NCI-H1417 (cell line): ENCODE measurements at places on chromosomes 7 and 10.

- no peak for DNase-seq
Measured at GRCh38 chr10:43855667-43856210, 207.1 kb upstream of the ZNF32 start.

DNA sequence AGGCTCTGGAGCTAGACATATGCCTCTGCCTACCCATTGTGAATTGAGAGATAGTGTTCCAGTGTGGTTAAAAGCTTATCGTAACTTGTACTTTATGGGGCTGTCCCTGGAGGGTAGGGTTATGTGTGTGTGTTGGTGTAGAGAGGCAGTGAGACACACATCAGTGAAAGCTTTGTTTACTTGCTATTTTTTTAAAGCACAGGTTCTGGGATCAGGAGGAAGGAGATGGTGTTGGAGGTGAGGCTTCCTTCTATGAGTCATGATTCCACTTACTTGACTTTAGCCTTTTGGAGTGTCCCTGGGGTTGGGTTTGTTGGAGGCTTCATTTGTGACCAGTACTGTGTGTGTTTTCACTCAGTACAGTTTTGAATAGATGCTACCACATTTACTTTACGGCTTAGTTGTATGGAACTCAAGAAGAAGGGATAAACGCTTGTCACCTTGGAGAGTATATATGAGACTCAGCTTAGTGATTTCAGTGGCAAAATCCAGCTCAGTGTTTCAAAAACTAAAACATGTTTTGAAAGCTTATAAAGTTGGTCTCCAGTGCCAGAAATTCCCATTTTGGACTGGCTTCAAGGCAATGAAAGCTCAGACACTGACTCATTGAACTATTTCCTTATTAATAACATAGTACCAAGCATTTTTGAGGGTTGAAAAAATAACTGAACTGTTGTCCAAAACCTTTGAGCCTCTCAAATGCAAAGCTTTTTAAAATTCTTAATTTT lies 106.2 kb downstream of the PLXDC2 start:
- DNase-seq, result no peak

DNA sequence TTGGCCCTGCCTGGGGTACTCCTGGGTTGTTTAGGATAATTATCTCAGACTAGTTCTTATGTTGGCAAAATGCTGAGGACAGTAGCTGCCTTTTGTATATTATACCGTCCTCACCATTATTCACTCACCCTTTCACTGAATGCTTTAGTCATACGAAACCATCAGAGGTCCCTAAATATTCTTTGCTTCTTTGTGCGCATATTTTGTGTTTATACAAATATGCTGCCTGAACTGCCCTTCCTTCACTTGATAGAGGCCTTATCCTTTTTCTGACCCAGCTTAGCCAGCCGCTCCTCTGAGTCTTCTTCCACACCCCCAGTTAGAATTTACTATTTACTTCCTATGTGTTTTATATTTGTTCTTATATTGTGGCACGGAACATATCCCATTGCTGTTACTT lies 70.2 kb upstream of the OSBPL3 start:
- DNase-seq, result no peak

GRCh38 chr7:81803267-81803666 lies 33.4 kb upstream of the HGF start:
- peak; percentile 66 for DNase-seq

- no peak for DNase-seq
Measured at GRCh38 chr10:106436123-106436715, 728.3 kb downstream of the SORCS1 start.

GRCh38 chr7:24971333-24972165 lies 8.4 kb downstream of the OSBPL3 start:
- DNase-seq, result no peak

GRCh38 chr10:89391907-89392756 lies at the start of gene IFIT1:
Gene IFIT1, plus strand, starts transcription at chr10:89392623. Its CDS starts 90 bp downstream, at chr10:89392713.
- DNase-seq, result peak; percentile 18

- no peak for DNase-seq
Measured at GRCh38 chr10:42879380-42880254, 97.0 kb downstream of the BMS1 start.
